ENCODE measurements at places on chromosomes 1 and 21. TPM values are rescaled to one million over a fixed set of nuclear protein-coding genes. Genes with fewer than 3 reads are reported as not detected.

DNA sequence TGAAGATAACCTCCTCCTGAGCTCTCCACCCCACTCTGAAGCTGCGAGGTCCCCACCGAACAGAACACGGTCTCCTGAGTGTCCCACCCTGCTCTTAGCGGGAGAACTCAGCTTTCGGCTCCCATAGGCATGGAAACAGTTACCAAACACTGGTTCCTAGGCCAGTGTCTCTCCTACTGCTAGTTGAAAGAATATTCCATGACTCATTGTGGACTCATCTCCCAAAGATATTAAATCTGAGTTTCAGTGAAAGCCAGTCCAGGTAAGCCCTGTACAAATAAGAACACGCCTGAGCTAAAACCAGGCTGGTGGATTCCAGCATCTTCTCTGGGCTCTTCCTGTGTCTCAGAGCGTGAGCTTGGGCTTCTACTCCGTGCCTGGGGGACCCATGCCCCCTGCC lies 107.5 kb upstream of the CLDN14 start:
- no peaks in the 10 kb centered on the region for H3K36me3 ChIP-seq
- DNase-seq = no peak
- H3K4me1 ChIP-seq = no peaks in the 10 kb centered on the region
- H3K4me3 ChIP-seq = no peak overlapping the region
- H3K27me3 ChIP-seq = peaks cover 12% of the 10 kb centered on the region
- H3K27ac ChIP-seq = no peak overlapping the region

OR2M3 gene
- total RNA-seq = not detected

GRCh38 chr1:152034324-152034653 lies 2.5 kb downstream of the S100A11 start:
- H3K27ac ChIP-seq = peak overlapping the region; percentile 94
- no peak for DNase-seq
- peak overlapping the region; percentile 96 for H3K4me3 ChIP-seq
- no peaks in the 10 kb centered on the region for H3K27me3 ChIP-seq
- H3K4me1 ChIP-seq = peaks cover 45% of the 10 kb centered on the region
- peaks cover 52% of the 10 kb centered on the region for H3K36me3 ChIP-seq

GRCh38 chr1:89965193-89965768 lies 29.6 kb upstream of the ZNF326 start:
- peaks cover 21% of the 10 kb centered on the region for H3K27me3 ChIP-seq
- no peak for DNase-seq
- no peak overlapping the region for H3K27ac ChIP-seq
- H3K4me3 ChIP-seq = no peak overlapping the region
- H3K4me1 ChIP-seq = peaks cover 3% of the 10 kb centered on the region

DNA sequence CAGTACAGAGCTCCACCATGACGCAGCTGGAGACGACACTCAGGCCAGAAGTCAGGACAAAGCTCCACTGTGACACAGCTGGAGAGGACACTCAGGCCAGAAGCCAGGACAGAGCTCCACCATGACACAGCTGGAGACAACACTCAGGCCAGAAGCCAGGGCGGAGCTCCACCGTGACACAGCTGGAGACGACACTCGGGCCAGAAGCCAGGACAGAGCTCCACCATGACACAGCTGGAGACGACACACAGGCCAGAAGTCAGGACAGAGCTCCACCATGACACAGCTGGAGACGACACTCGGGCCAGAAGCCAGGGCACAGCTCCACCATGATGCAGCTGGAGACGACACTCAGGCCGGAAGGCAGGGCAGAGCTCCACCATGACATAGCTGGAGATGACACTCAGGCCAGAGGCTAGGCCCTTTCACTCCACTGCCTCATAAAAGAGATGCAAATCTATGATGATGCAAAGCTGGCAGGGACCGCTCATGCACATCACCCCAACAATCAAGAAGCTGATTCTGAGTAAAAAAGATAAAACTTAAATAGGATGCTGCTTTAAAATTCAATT lies 13.6 kb upstream of the OR2B11 start:
- no peak for DNase-seq
- no peaks in the 10 kb centered on the region for H3K27me3 ChIP-seq
- H3K36me3 ChIP-seq = no peaks in the 10 kb centered on the region
- no peak overlapping the region for H3K4me3 ChIP-seq

DNA sequence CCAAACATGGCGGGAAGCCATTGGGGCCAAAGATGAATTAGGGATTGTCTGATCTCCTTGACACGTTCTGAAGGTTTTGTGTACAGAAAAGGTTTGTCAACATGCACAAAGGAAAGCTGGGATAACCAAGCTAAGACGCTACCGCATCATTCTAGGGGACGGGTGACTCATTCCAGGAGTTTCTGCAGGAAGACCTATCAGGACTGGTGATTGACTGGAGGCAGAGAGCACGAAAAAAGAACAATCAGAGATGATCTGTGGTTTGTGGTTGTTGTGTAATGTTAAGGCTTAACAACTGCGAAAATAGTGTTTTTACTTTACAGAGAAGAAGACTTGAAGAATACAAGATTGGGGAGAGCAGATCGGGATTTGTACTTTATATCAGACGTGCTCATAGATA lies 22.2 kb upstream of the ERG start:
- H3K27ac ChIP-seq = no peak overlapping the region
- H3K27me3 ChIP-seq = peaks cover 19% of the 10 kb centered on the region
- H3K4me3 ChIP-seq = no peak overlapping the region
- no peaks in the 10 kb centered on the region for H3K36me3 ChIP-seq
- H3K4me1 ChIP-seq = peaks cover 4% of the 10 kb centered on the region

- no peak overlapping the region for H3K27ac ChIP-seq
- H3K4me3 ChIP-seq = no peak overlapping the region
- peaks cover 14% of the 10 kb centered on the region for H3K4me1 ChIP-seq
- no peak for DNase-seq
- H3K36me3 ChIP-seq = no peaks in the 10 kb centered on the region
- peaks cover 83% of the 10 kb centered on the region for H3K27me3 ChIP-seq
Measured at GRCh38 chr1:170661646-170662411, 2.1 kb upstream of the PRRX1 start.

GRCh38 chr1:13892198-13892597 lies 192.2 kb downstream of the PRDM2 start:
- peaks cover 1% of the 10 kb centered on the region for H3K4me1 ChIP-seq
- peaks cover 44% of the 10 kb centered on the region for H3K27me3 ChIP-seq
- no peak for DNase-seq
- no peak overlapping the region for H3K4me3 ChIP-seq
- H3K36me3 ChIP-seq = no peaks in the 10 kb centered on the region

CFHR5 gene
- not detected for total RNA-seq

GRCh38 chr1:25009671-25010262 lies 79.7 kb upstream of the RUNX3 start:
- peak; percentile 81 for DNase-seq
- no peaks in the 10 kb centered on the region for H3K27me3 ChIP-seq
- H3K36me3 ChIP-seq = peaks cover 12% of the 10 kb centered on the region

DNA sequence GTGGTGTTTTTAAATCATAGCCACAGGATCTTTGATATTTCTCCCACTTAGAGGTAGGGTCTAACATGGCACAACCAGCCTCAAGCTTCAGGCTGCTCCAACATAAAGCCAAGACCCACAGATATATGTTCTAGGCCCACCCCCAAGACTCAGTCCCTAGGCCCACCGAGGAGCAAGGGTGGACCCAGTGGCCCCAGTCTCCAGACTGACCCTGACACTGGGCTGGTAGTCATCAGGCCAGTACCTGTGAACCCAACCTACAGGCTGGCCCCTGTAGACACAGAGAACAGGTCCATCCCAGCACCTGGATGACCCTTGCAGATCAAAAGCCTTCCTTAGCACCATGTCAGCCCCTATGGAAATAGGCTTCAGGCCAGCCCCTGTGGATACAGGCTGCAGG lies 60.5 kb downstream of the NEGR1 start:
- no peak overlapping the region for H3K4me3 ChIP-seq
- H3K27me3 ChIP-seq = no peaks in the 10 kb centered on the region
- no peaks in the 10 kb centered on the region for H3K4me1 ChIP-seq
- no peak for DNase-seq
- no peak overlapping the region for H3K27ac ChIP-seq

- H3K27me3 ChIP-seq = no peaks in the 10 kb centered on the region
- no peaks in the 10 kb centered on the region for H3K4me1 ChIP-seq
- H3K27ac ChIP-seq = no peak overlapping the region
- no peak for DNase-seq
- no peaks in the 10 kb centered on the region for H3K36me3 ChIP-seq
- H3K4me3 ChIP-seq = no peak overlapping the region
Measured at GRCh38 chr1:96580920-96581319, 140.7 kb upstream of the PTBP2 start.

SYDE2 gene
- total RNA-seq = 1.4 TPM
